ENCODE measurements at places on chromosomes 1 and 21. TPM values are rescaled to one million over a fixed set of nuclear protein-coding genes. Genes with fewer than 3 reads are reported as not detected.

- no peaks in the 10 kb centered on the region for H3K4me1 ChIP-seq
- H3K36me3 ChIP-seq, result no peaks in the 10 kb centered on the region
- no peaks in the 10 kb centered on the region for H3K27me3 ChIP-seq
- no peak for DNase-seq
- no peak overlapping the region for H3K4me3 ChIP-seq
These were observed 25.0 kb downstream of the TRIT1 start for GRCh38 chr1:39858315-39858714.

- DNase-seq, result no peak
- H3K27me3 ChIP-seq, result no peaks in the 10 kb centered on the region
- no peak overlapping the region for H3K27ac ChIP-seq
- no peaks in the 10 kb centered on the region for H3K36me3 ChIP-seq
- peaks cover 7% of the 10 kb centered on the region for H3K4me1 ChIP-seq
- H3K4me3 ChIP-seq, result no peak overlapping the region
These were observed 105.3 kb upstream of the SERBP1 start for GRCh38 chr1:67535474-67535873.

DNA sequence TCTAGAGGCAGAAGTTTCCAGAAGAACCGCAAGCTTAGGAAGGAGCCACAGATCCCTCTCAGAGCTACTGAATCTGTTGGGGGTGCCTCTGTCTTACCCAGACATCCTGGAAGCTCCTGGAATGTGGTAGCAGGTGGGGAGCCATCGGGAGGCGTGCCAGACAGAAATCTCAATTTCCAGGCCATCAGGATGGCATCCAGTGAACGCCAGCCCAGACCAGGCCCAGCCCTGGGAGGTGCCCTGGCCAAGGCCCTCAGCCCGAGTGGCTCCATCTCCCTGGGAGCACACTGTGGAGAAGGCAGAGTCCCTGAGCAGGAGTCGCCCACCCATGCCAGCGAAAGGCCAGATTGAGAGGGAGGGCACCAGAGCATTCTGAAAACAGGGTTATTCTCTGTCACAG is 2.5 kb downstream of the ABCA4 start:
- H3K36me3 ChIP-seq, result no peaks in the 10 kb centered on the region
- no peak overlapping the region for H3K27ac ChIP-seq
- H3K27me3 ChIP-seq, result no peaks in the 10 kb centered on the region
- H3K4me3 ChIP-seq, result no peak overlapping the region
- no peaks in the 10 kb centered on the region for H3K4me1 ChIP-seq

DNA sequence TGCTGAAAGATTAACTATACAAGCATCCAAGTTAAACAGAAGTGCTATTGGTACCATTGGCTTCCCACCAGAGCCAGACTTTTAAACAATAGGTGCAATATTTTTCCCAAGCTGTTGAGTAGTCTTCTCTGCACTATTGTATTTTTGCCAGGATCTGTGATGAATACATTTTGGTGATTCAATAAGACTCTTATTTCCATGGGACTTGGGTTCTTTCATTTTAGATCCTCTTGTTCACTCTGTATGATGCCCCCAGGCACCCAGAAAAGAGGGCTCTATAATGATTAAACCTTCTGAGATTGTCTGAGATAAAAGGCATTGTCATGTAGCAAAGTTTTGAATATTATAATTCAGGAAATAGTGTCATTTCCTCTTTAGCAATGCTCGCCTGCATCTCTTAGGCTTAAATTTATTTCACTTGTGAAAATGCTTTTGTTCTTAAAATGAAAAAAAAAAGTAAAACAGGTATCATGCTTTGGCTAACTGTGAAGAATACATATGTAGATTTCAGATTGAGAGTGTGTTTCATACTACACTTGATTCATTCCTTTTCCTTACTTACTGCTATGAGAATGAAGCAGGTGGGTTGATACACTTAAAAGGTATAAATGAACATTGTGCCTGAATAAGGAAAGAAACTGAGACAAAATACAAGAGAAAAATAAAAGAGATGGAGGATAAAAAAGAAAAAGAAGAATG is 275.0 kb downstream of the HMCN1 start:
- H3K27me3 ChIP-seq, result no peaks in the 10 kb centered on the region
- no peaks in the 10 kb centered on the region for H3K4me1 ChIP-seq
- H3K4me3 ChIP-seq, result no peak overlapping the region
- H3K36me3 ChIP-seq, result no peaks in the 10 kb centered on the region

- H3K27me3 ChIP-seq, result no peaks in the 10 kb centered on the region
- no peak overlapping the region for H3K4me3 ChIP-seq
- no peaks in the 10 kb centered on the region for H3K4me1 ChIP-seq
- no peaks in the 10 kb centered on the region for H3K36me3 ChIP-seq
These were observed 102.1 kb downstream of the RUNX1 start for GRCh38 chr21:34946916-34947534.

DNA sequence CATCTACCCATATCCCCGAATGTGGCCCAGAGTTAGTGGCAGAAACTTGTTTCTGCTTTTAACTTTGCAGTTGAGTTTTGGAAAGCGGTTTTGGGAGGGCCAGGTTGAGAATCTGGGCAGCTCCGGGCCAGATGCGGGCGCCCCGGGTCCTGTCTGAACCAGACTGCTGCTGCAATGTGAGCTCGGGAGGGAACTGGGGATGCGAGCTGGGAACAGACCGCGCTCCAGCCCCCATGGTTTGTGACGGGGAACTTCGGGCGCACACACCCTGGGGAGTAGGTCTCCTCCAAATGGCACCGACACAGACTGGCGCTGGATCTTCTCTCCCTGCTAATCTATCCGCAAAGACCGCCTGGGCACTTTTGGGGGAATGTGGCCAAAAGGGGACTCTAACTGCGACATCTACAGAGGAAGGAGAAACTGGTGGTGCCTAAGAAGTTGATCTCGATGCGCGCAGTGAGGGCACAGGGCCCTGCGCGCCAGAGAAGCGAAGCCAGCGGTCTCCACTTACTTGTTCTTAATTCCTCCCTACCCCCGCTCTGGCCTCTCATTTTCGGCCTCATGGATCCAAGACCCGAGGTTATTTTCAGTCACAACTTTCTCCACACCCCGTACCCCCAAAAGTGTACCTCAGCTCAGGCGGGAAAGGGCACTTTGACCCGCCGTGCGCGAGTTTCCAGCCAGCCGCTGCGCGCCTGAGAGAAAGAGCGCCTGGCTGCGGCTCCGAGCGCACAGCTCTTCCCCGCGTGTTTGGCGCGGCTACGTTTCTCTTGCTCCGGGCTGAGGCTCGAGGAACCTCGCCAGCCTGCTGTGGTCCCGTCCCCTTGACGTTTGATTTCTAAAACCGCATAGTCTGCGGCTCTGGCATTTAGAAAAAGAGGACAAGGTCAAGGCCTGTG is 411.0 kb upstream of the ESRRG start:
- peaks cover 20% of the 10 kb centered on the region for H3K27me3 ChIP-seq
- no peak overlapping the region for H3K4me3 ChIP-seq
- DNase-seq, result no peak
- no peaks in the 10 kb centered on the region for H3K4me1 ChIP-seq
- no peaks in the 10 kb centered on the region for H3K36me3 ChIP-seq

- H3K27me3 ChIP-seq, result no peaks in the 10 kb centered on the region
- H3K27ac ChIP-seq, result no peak overlapping the region
- H3K36me3 ChIP-seq, result no peaks in the 10 kb centered on the region
These were observed 97.7 kb downstream of the RYR2 start for GRCh38 chr1:237139732-237140131.

DNA sequence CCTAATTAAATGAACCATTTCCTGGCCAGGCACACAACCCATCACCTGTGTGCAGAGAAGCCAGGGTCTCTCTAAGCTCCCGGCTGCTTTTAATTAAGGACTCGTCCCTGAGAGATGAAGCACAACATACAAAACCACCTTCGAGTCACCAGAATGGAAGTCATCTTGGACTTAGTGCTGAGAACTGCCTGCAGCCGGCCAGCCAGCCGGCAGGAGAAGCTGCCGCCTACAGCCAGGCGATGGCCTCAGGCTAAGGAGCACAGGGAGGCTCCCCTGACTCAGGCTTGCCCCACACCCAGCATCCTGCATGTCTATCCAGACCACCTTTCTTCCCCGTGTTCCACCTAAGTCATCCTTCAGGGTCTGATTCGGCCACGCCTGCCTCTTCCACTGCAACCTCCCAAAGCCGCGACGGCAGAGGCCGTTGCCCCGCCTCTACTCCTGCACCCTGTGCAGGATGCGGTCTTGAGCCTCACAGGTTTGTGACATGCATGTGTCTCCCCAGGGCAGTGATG is 83.6 kb downstream of the SLC66A1 start:
- peaks cover 43% of the 10 kb centered on the region for H3K4me1 ChIP-seq
- H3K27me3 ChIP-seq, result no peaks in the 10 kb centered on the region
- DNase-seq, result no peak

DNA sequence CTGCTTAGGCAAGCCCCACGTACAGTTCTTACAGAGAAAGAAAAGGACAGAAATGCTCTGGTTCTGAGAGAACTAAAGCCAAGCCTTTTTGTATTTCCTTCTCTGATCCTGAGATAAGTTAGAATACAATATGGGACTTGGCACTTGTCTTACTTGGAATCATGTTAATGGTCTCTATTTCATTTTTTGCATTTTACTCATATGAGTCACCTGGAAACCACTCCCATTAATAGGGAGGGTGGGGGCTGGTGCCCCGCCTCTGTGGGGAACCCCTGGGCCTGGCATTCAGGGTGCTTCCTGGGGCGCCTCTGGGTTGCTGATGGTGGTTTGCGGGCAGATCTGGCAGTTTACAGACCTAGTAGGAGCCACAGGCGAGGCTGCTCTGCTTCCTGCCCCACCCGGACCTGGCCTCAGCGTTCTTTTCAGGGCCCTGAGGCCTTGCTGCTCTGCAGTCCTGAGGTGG is 26.7 kb downstream of the TSPAN2 start:
- H3K36me3 ChIP-seq, result no peaks in the 10 kb centered on the region
- DNase-seq, result peak; percentile 70
- H3K4me3 ChIP-seq, result no peak overlapping the region
- no peak overlapping the region for H3K27ac ChIP-seq
- peaks cover 9% of the 10 kb centered on the region for H3K4me1 ChIP-seq

- H3K27ac ChIP-seq, result no peak overlapping the region
- H3K4me1 ChIP-seq, result peaks cover 15% of the 10 kb centered on the region
- no peaks in the 10 kb centered on the region for H3K36me3 ChIP-seq
- peaks cover 11% of the 10 kb centered on the region for H3K27me3 ChIP-seq
- H3K4me3 ChIP-seq, result no peak overlapping the region
These were observed 12.4 kb downstream of the KLHDC8A start for GRCh38 chr1:205344066-205344928.

GRCh38 chr1:30452925-30453324 is 270.5 kb downstream of the MATN1 start:
- no peaks in the 10 kb centered on the region for H3K36me3 ChIP-seq
- no peaks in the 10 kb centered on the region for H3K27me3 ChIP-seq
- H3K4me1 ChIP-seq, result no peaks in the 10 kb centered on the region
- DNase-seq, result no peak
- no peak overlapping the region for H3K4me3 ChIP-seq

DNA sequence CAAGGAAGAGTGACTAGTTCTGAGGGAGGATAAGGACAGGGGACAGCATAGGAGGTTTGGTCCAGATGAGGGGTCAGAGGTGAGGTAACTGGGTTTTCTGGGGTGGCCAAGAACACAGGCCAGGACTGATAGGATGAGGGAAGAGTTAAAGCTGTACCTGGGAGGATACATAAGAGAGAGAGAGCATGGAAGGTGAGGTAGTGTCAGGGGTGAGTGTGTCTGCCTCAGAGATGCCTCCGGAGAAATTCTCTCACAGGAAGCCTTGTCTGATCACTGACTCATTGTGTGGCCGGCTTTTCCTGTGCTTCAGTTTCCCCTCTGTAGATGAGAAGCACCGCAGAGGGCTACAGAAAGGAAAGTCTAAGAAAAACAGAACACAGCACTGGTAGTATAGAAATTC is 40.2 kb downstream of the FASLG start:
- H3K4me3 ChIP-seq, result no peak overlapping the region
- no peak overlapping the region for H3K27ac ChIP-seq
- DNase-seq, result peak; percentile 28
- no peaks in the 10 kb centered on the region for H3K36me3 ChIP-seq
- no peaks in the 10 kb centered on the region for H3K27me3 ChIP-seq

GRCh38 chr1:72394457-72394856 is 112.1 kb upstream of the NEGR1 start:
- no peak overlapping the region for H3K27ac ChIP-seq
- H3K4me1 ChIP-seq, result no peaks in the 10 kb centered on the region
- H3K27me3 ChIP-seq, result no peaks in the 10 kb centered on the region
- no peak for DNase-seq
- H3K36me3 ChIP-seq, result no peaks in the 10 kb centered on the region

GRCh38 chr1:110600716-110601115 is 5.4 kb downstream of the KCNA2 start:
- H3K27me3 ChIP-seq, result peaks cover 4% of the 10 kb centered on the region
- no peaks in the 10 kb centered on the region for H3K36me3 ChIP-seq
- H3K4me1 ChIP-seq, result peaks cover 4% of the 10 kb centered on the region
- DNase-seq, result no peak
- no peak overlapping the region for H3K4me3 ChIP-seq

DNA sequence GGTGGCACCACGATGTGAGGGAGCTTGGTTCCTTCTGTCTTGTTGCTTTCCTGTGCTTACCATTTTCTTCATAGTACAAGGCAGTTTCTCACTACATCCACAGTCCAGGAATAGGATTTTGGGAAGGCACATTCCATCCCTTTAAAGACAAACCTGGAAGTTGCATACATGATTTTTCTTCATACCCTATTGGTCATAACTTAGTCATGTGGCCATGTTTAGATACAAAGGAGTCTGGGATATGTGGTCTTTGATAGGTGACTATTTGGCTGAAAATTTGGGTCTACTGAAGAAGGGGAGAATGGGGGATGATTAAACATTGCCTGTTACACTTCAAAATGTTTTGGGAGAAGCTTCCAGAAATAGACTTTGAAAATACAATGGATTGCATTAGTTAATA is 7.0 kb downstream of the DYRK1A start:
- no peak for DNase-seq
- no peak overlapping the region for H3K4me3 ChIP-seq
- no peaks in the 10 kb centered on the region for H3K27me3 ChIP-seq

GRCh38 chr21:41972511-41973205 is 18.8 kb upstream of the C2CD2 start:
- H3K4me3 ChIP-seq, result no peak overlapping the region
- H3K4me1 ChIP-seq, result peaks cover 4% of the 10 kb centered on the region
- no peak for DNase-seq
- H3K36me3 ChIP-seq, result no peaks in the 10 kb centered on the region

- no peak overlapping the region for H3K4me3 ChIP-seq
- H3K27ac ChIP-seq, result no peak overlapping the region
- no peaks in the 10 kb centered on the region for H3K27me3 ChIP-seq
- H3K4me1 ChIP-seq, result peaks cover 19% of the 10 kb centered on the region
- DNase-seq, result no peak
These were observed 16.8 kb downstream of the RIPK4 start for GRCh38 chr21:41750051-41750450.

DNA sequence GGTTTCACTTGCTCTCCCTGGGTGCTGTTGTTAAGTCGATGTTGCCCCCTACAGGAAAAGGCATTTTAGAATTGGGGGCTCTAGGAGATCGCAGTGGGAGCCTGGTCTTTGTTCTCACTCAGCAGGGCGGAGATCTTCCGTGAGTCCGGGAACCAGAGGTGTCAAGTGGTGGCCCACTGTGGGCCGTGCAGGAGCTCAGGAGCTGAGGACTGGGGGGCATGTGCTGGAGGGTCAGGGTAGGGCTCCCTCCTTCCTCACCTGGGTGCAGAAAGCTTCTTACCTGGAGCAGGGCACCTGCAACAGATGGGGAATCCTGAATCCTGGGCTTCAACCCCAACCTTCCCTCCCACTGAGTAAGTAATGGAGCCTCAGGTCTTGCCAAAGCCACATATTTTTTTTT is 392.7 kb downstream of the NPHP4 start:
- DNase-seq, result no peak
- peaks cover 17% of the 10 kb centered on the region for H3K4me1 ChIP-seq
- no peak overlapping the region for H3K4me3 ChIP-seq
- H3K27me3 ChIP-seq, result no peaks in the 10 kb centered on the region

GRCh38 chr1:10319750-10320149 is 79.1 kb upstream of the PGD start:
- no peak for DNase-seq
- no peak overlapping the region for H3K27ac ChIP-seq
- H3K36me3 ChIP-seq, result peaks cover 8% of the 10 kb centered on the region
- no peaks in the 10 kb centered on the region for H3K27me3 ChIP-seq

C1orf141 gene
- 0.88 TPM for total RNA-seq

PAFAH2 gene
- 20.1 TPM for total RNA-seq

CSDE1 gene
- total RNA-seq, result 426 TPM

LYST gene
- total RNA-seq, result 81.7 TPM
